ENCODE measurements at places on chromosomes 3 and 15. TPM values are rescaled to one million over a fixed set of nuclear protein-coding genes. Genes with fewer than 3 reads are reported as not detected.
A peak's percentile ranks its signal among the peaks of the same experiment; 100 is the strongest.

The GOLGA6L4 gene
- 3.6 TPM for total RNA-seq

- no peak overlapping the region for H3K4me3 ChIP-seq
- H3K27ac ChIP-seq, result no peak overlapping the region
- H3K36me3 ChIP-seq, result no peaks in the 10 kb centered on the region
- peaks cover 5% of the 10 kb centered on the region for H3K4me1 ChIP-seq
- DNase-seq, result no peak
- H3K27me3 ChIP-seq, result peaks cover 9% of the 10 kb centered on the region
Observed at GRCh38 chr3:38829404-38829803, 13.4 kb upstream of the SCN10A start.

DNA sequence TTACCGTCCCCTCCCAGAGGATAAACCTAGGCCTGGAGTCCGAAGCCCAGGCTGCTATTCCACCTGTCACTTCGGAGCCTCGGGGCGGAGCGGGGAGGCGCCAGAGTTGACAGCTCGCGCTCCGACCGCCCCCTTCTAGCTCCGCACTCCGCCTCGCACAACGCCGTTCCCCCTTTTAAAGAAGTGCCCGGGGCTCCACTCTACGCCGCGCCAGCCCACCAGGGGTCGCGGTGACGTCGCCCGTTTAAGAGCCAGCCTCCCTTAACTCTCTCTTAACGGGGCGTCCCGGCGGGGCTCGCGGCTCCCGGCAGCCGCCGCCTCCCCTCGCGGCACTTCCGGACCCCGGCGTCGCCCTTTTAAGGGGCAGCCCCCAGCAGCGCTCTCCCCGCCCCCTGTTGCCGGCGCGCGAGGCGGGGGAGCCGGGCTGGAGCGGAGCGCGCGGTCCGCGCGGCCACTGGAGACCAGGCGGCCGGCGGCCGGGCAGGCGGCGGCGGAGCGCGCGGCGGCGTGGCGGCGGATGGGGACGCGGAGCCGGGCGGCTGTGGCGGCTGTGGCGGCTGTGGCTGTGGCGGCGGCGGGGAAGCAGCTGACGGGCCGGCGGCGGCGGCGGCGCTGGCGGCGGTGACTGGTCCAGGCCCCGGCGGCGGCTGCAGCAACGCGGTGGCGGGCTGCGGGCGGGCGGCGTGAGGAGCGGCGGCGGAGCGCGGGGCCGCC lies at the start of gene INAFM2:
Gene INAFM2 (plus strand): TSS at position 454 of the 714 bp plus-strand sequence. CDS start 364 bp downstream, outside the sequence.
- peak within 1 kb of the TSS; percentile 67 for H3K4me3 ChIP-seq
- H3K27ac ChIP-seq, result peak within 1 kb of the TSS; percentile 38
- H3K27me3 ChIP-seq, result peaks cover 16% of the 10 kb centered on the region

- H3K4me1 ChIP-seq, result peaks cover 7% of the 10 kb centered on the region
- no peaks in the 10 kb centered on the region for H3K36me3 ChIP-seq
- H3K4me3 ChIP-seq, result no peak overlapping the region
- no peak overlapping the region for H3K27ac ChIP-seq
- H3K27me3 ChIP-seq, result peaks cover 36% of the 10 kb centered on the region
Observed at GRCh38 chr3:186700267-186700666, 16.9 kb upstream of the KNG1 start.

DNA sequence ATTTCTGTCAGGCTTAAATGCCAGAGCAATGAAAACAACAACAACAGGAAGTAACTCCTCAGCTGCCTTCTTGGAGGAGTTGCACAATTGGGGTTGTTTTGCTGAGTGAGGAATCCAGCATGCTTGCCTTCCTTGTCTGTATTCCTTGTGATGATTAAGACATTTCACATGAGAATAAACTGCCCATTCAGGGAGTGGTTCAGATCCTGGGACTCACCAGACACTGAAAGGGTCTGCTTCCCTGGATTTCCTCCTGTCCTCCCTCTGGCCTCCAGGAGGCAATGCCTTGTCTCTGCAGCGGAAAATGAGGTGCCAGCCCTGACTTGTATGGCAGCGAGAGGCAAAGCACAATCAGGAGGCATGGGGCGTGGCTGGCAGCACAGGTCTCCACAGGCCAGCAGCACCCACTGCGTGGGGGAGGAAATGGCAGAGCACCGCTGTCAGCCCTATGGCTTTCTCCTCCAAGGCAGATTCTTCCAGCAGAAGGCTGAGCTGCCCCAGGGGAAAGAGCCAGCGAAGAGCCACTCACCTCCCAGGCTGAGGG lies 41.5 kb downstream of the RBP2 start:
- H3K27ac ChIP-seq, result no peak overlapping the region
- H3K36me3 ChIP-seq, result no peaks in the 10 kb centered on the region
- no peak for DNase-seq
- H3K4me3 ChIP-seq, result no peak overlapping the region

The CACNA2D3 gene
- not detected for total RNA-seq

DNA sequence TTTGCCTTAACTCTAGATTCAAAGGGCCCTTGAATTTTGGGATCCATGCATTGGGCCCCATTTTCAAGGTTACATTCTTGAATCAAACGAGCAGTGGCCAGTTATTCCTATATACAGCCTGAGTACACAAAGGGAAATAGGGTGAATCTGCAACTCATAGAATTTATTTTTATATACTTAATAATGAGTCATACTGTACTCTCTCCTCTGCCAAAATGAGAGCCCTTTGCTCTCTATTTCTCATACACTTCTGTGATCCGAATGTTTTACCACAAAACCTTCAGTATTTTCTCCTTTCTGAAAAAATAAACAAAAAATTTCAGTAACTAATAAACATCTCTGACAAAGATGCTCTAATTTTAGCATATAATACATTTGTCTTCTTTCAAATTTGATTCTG lies 116.7 kb downstream of the SERPINI1 start:
- no peaks in the 10 kb centered on the region for H3K4me1 ChIP-seq
- H3K27ac ChIP-seq, result no peak overlapping the region
- peaks cover 6% of the 10 kb centered on the region for H3K27me3 ChIP-seq
- no peaks in the 10 kb centered on the region for H3K36me3 ChIP-seq
- DNase-seq, result no peak

The IQCH gene
- total RNA-seq, result 1.9 TPM

DNA sequence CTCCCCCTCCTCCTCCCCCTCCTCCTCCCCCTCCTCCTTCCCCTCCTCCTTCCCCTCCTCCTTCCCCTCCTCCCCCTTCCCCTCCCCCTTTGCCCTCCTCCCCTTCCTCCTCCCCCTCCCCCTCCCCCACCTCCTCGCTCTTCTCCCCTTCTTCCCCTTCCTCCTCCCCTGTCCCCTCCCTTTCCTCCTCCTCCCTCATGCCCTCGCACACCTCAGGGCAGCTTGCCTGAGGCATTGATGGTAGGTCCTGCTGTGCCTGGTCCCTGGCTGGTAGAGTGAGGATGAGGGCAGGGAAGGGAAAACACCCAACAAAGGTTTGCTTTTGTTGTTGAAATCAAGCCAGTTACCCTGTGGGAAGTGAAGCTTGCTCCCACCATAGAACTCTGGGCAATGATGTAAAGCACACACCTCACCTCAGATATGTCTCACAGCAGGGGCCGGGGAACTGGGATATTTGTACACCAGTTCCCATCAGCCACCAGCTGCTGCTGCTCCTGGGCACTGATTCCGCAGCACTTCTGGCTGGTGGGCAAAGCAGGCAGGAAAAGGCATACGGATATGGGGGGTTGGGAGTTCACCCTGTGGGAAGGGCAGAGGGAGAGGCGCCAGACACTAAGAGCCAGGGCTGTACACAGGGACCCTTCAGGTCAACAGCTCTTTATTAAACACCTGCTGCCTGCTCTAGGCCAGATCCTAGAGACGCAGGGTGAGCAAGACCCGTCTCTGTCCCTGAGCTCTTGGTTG lies 13.8 kb downstream of the ISG20 start:
- no peak overlapping the region for H3K27ac ChIP-seq
- H3K27me3 ChIP-seq, result no peaks in the 10 kb centered on the region
- H3K36me3 ChIP-seq, result peaks cover 50% of the 10 kb centered on the region
- peak; percentile 35 for DNase-seq
- peaks cover 37% of the 10 kb centered on the region for H3K4me1 ChIP-seq

The C3orf52 gene
- total RNA-seq, result 2.4 TPM

- no peaks in the 10 kb centered on the region for H3K27me3 ChIP-seq
- DNase-seq, result no peak
- H3K36me3 ChIP-seq, result no peaks in the 10 kb centered on the region
- no peak overlapping the region for H3K27ac ChIP-seq
- peaks cover 11% of the 10 kb centered on the region for H3K4me1 ChIP-seq
Observed at GRCh38 chr3:50481992-50482391, 21.4 kb downstream of the CACNA2D2 start.

The CA12 gene
- total RNA-seq, result not detected

DNA sequence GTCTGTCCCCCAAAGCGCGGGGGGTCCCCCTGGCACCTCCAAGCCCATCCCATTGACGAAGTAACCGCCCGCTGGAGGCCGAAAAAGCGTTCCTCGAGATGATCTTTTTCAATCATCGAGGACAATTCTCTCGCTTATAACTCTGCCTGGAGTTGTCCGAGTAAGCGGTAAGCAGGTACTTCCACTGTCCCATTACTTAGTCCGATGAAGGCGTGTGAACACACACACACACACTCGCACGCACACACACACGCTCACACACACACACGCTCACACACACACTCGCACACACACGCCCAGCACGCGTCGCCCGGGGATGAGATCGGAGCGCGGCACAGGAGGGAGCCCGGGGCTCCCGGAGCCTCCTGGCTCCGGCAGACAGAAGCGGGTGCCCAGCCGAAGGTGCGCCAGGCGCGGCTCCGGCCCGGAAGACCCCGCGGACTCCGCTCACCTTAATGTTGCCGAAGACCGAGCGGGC lies 430 bp downstream of the SLCO2A1 start:
- no peaks in the 10 kb centered on the region for H3K36me3 ChIP-seq
- no peak for DNase-seq
- peaks cover 61% of the 10 kb centered on the region for H3K27me3 ChIP-seq
- H3K4me3 ChIP-seq, result no peak overlapping the region
- H3K27ac ChIP-seq, result no peak overlapping the region

The RHOV gene
- not detected for total RNA-seq

DNA sequence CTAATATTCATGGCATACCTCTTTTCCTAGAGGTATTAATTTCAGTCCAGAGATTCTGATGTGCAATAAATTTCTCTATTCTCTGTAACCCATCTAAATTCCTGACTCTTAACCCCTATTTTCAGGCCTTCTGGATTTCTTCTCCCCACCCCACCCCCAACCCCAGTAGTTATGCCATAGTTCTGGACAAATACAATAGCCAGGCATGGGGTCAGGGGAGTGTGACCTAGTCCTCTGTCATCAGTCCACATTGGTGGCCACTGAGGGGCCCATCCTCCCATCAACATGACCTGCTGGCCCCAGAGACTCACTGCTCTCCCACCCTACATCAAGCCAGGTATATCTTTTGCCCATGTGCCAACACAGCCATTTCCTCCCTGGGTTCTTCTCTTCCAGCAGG lies 3.8 kb upstream of the LIPC start:
- H3K27ac ChIP-seq, result no peak overlapping the region
- DNase-seq, result no peak
- no peak overlapping the region for H3K4me3 ChIP-seq
- H3K27me3 ChIP-seq, result no peaks in the 10 kb centered on the region
- no peaks in the 10 kb centered on the region for H3K4me1 ChIP-seq

GRCh38 chr3:176032043-176032442 lies 1165.2 kb downstream of the TBL1XR1 start:
- no peak overlapping the region for H3K27ac ChIP-seq
- no peaks in the 10 kb centered on the region for H3K36me3 ChIP-seq
- H3K4me1 ChIP-seq, result no peaks in the 10 kb centered on the region
- H3K4me3 ChIP-seq, result no peak overlapping the region
- no peak for DNase-seq
- no peaks in the 10 kb centered on the region for H3K27me3 ChIP-seq

DNA sequence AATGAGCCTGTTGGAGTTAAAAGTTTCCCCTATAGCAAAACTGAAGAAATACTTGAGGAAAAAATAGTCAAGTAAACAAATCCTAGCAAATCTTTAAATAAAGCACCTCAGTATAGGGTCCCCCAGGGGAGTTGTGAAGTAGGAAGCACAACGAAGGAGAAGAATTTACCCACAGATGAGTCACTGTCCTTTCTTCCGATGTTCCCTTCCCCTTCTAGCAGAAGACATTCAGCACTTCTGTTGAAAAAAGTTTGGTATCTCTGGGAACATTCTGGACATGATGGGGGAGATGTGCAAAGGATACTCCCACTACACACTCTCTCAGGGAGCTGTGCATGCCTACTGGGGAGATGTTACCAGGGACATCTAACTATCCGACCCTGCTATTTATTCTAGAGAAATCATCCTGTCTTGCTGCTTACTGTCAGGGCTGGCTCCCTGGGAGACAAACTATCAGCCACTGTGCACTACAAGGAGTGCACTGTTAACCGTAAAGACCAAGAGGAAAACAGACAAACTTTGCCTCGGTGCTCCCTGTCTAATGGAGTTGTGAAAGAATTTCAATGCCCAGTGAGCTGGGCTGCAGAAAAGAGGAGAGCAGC lies 93.8 kb downstream of the RFTN1 start:
- no peak for DNase-seq
- no peaks in the 10 kb centered on the region for H3K27me3 ChIP-seq
- peaks cover 20% of the 10 kb centered on the region for H3K4me1 ChIP-seq

GRCh38 chr15:26259581-26259980 lies 396.5 kb upstream of the ATP10A start:
- H3K4me3 ChIP-seq, result no peak overlapping the region
- H3K36me3 ChIP-seq, result no peaks in the 10 kb centered on the region
- H3K27ac ChIP-seq, result no peak overlapping the region
- no peaks in the 10 kb centered on the region for H3K27me3 ChIP-seq
- no peaks in the 10 kb centered on the region for H3K4me1 ChIP-seq

GRCh38 chr3:61570813-61571212 lies 9.4 kb downstream of the PTPRG start:
- no peaks in the 10 kb centered on the region for H3K36me3 ChIP-seq
- H3K27ac ChIP-seq, result no peak overlapping the region
- H3K27me3 ChIP-seq, result peaks cover 8% of the 10 kb centered on the region
- H3K4me3 ChIP-seq, result no peak overlapping the region

GRCh38 chr3:106827515-106828213 lies 549.6 kb upstream of the CCDC54 start:
- no peak overlapping the region for H3K27ac ChIP-seq
- peaks cover 9% of the 10 kb centered on the region for H3K4me1 ChIP-seq
- DNase-seq, result no peak
- H3K36me3 ChIP-seq, result no peaks in the 10 kb centered on the region
- H3K4me3 ChIP-seq, result no peak overlapping the region

GRCh38 chr3:118808723-118809122 lies 225.9 kb downstream of the IGSF11 start:
- DNase-seq, result no peak
- H3K27me3 ChIP-seq, result peaks cover 5% of the 10 kb centered on the region
- H3K4me3 ChIP-seq, result no peak overlapping the region
- H3K4me1 ChIP-seq, result no peaks in the 10 kb centered on the region
- no peak overlapping the region for H3K27ac ChIP-seq

The SEMA3B gene
- 0.16 TPM for total RNA-seq

The ARL6 gene
- 4.5 TPM for total RNA-seq

The BRK1 gene
- 86.9 TPM for total RNA-seq

GRCh38 chr3:29590012-29590411 lies 309.1 kb downstream of the RBMS3 start:
- no peaks in the 10 kb centered on the region for H3K36me3 ChIP-seq
- no peaks in the 10 kb centered on the region for H3K4me1 ChIP-seq
- DNase-seq, result no peak
- no peak overlapping the region for H3K27ac ChIP-seq
- no peaks in the 10 kb centered on the region for H3K27me3 ChIP-seq
- no peak overlapping the region for H3K4me3 ChIP-seq

All from activated CD8-positive, alpha-beta memory T cell treated with anti-CD3 and anti-CD28 coated beads, Interleukin-2, amount 10 ng/mL, durations not matched to agents 7 days and 5 days (primary cell).